GM10248 (cell line): ENCODE measurements at places on chromosomes 5 and 9.
A peak's percentile ranks its signal among the peaks of the same experiment; 100 is the strongest.

GRCh38 chr9:92734931-92735635 lies 29.6 kb downstream of the BICD2 start:
- no peak for DNase-seq

DNA sequence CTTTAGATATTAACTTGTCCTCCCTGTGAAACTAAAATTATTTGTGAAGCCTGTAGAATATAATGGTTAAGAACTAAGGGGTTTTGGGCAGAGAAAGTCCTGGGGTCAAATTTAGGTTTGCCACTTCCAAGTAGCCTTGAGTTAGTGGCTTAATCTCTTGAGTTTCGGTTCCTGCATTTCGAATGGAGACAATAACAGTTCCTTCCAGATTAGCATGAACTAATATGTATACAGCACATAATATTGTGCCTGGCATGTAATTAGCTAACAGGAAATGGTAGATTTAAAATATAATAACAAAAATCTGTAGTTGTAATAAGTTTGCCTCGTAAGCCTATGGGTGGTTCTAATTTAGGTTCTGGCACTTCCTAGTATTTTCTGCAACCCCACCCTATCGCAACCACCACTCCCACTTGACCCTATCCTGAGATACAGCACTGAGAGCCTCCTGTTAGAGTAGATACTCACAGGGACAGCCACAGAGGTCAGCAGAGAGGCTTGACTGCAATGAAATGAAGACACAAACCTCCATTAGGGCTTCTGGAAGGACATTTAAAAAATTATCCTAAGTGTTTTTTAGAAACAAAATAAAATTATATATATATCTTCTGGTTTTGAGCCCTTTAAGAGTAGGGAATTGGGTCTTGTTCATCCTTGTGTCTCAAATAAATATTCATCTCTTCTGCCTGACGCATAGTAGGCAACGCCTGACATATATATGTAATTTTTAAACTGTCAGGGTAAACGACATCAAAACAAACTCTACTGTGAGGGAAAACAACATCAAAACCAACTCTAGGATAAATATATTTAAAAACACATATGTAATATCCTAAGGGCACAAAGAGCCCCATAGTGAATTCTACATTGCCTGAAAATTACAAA lies 8.5 kb downstream of the SPINK9 start:
- no peak for DNase-seq

- DNase-seq: no peak
Observed at GRCh38 chr5:63602971-63603370, 359.3 kb downstream of the HTR1A start.

- no peak for DNase-seq
Observed at GRCh38 chr5:133274597-133274935, 222.8 kb downstream of the HSPA4 start.

GRCh38 chr5:119996128-119996527 lies 366.8 kb downstream of the FAM170A start:
- no peak for DNase-seq

- DNase-seq: no peak
Observed at GRCh38 chr5:148586796-148587195, 67.5 kb downstream of the HTR4 start.

DNA sequence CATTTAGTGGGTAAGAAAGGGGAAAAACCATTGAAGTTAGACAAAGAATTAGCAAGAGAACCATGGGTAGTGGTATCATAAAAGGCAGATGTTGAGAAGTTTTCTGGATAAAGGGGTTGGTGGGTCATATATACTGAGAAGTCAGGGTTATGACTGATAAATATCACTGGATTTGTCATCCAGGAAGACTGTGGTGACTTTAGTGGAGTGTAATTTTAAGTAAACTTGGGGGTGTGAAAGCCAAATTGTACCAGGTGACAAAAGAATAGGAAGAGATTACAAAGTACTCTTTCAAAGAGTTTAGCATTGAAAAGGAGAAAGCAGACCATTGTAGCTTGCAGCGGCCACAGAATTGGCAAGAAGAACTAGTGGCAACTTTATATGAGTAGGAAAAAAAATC lies 315.2 kb upstream of the DMAC1 start:
- DNase-seq: no peak

- peak; percentile 29 for DNase-seq
Observed at GRCh38 chr5:31186672-31187267, 6.7 kb upstream of the CDH6 start.

DNA sequence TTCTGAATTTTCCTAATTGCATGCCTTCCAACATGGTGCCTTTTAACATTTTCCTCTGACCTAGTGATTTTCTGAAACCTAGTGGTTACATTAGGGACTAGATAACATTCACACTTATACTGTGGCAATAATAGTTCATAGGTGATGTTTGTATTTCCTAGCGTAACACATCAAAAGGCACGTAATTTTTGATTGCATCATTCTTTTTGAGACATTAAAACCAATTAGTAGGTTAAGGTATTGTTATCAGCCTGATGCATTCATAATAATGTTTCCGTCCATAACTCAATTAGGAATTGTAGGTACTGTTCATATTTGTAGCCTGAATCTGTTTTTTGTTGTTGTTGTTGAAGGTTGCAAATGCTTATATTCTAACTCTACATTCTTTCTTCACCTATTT lies 192.4 kb downstream of the ANXA1 start:
- DNase-seq: no peak

- DNase-seq: no peak
Observed at GRCh38 chr5:111997711-111998110, 240.7 kb upstream of the NREP start.

GRCh38 chr5:137507150-137507549 lies 8.0 kb upstream of the SPOCK1 start:
- no peak for DNase-seq

DNA sequence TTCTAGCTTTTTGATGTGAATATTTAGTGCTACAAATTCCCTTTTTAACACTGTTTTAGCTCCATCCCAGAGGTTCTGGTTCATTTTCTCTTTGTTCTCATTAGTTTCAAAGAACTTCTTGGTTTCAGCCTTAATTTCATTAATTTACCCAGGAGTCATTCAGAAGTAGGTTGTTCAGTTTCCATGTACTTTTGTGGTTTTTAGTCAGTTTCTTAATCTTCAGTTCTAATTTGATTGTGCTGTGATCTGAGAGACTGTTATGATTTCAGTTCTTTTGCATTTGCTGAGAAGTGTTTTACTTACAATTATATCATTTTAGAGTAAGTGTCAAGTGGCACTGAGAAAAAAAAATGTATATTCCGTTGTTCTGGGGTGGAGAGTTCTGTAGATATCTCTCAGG lies 240.1 kb upstream of the RASA1 start:
- DNase-seq: no peak

GRCh38 chr5:31007672-31008071 lies 185.8 kb upstream of the CDH6 start:
- DNase-seq: no peak
